ENCODE measurements at places on chromosomes 11 and 22.

GRCh38 chr22:44702479-44703198 lies 635 bp downstream of the PRR5 start:
- peak; percentile 18 for DNase-seq

- DNase-seq: no peak
Measured at GRCh38 chr22:29833392-29833965, 4.6 kb downstream of the ASCC2 start.

GRCh38 chr11:10301656-10302358 lies 3.1 kb upstream of the ADM start:
- DNase-seq: no peak

GRCh38 chr11:37512156-37512780 lies 914.2 kb upstream of the RAG2 start:
- DNase-seq: no peak

GRCh38 chr11:123006860-123007542 lies 25.4 kb upstream of the BSX start:
- DNase-seq: no peak

GRCh38 chr22:38088629-38089473 lies 4.9 kb upstream of the SLC16A8 start:
- no peak for DNase-seq

- DNase-seq: no peak
Measured at GRCh38 chr11:3096909-3097530, 39.8 kb upstream of the CARS1 start.

DNA sequence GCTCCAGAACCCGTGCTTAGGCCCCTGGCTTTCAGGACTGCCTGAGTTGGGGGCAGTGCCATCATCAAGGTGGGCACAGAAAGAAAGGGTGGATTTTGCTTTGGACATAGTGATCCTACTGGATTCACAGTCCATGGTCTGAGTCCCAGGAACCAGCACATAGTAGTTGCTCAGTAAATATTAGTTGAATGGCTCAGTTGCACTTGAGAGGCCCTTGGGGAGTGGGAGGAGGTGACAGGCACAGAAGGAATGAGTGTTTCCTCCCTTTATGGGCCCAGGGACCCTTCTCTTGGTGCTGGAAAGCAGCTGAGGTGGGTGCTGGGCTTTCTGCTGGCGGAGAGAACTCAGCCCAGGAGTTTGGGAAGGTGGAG lies 16.6 kb downstream of the ARHGEF17 start:
- no peak for DNase-seq

GRCh38 chr11:113698515-113698914 lies 7.6 kb downstream of the TMPRSS5 start:
- no peak for DNase-seq

DNA sequence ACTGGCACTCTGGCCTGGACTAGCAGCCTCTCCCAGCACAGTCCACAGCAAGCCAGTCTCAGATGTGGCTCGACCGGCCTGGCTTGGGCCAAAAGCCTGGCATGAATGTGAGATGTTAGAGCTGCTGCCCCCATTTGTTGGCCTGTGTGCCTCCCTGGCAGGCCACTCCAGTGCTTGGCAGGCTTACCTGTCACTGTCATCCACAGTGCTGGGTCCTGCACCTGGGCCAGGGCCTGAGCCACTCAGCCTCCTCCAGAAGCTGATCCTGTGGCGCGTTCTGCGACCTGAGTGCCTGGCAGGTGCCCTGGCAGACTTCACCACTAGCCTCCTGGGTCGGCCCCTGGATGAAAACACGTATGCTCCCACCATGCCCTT lies 36.1 kb downstream of the RRP8 start:
- DNase-seq: no peak

DNA sequence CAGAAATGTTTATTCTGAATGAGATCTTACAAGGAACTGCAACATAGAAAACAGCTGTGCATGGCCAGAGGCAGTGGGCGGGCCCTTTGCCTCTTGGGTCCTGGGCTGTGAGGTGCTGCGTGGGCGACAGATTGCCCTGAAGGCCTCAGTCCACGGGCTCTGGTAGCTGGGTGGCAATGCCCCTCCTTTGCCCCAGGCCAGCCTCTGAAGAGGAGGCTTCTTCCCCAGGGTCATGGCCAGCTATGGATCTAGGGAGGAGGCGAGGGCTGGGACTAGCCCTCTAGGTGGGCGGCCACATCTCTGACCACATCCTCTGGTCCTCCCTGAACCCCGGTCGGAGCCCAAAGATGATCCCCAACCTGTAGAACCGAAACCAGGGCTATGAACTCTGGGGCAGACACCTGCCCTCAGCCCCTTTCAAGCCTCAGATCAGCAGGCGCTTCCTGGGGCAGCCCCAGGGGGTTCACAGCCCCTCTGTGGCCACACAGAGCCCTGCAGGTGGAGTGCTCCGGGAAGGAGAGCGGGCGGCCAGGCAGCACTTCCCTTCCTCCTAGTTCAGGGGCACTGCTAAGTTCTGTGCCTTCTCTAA lies 6.6 kb upstream of the CDC42BPG start:
- no peak for DNase-seq

- DNase-seq: no peak
Measured at GRCh38 chr11:112058103-112058502, 15.7 kb downstream of the PIH1D2 start.

GRCh38 chr22:45887202-45888131 lies 89.5 kb downstream of the WNT7B start:
- DNase-seq: no peak
